SW 1271 (cell line): ENCODE measurements at places on chromosomes 6 and 20.
A peak's percentile ranks its signal among the peaks of the same experiment; 100 is the strongest.

DNA sequence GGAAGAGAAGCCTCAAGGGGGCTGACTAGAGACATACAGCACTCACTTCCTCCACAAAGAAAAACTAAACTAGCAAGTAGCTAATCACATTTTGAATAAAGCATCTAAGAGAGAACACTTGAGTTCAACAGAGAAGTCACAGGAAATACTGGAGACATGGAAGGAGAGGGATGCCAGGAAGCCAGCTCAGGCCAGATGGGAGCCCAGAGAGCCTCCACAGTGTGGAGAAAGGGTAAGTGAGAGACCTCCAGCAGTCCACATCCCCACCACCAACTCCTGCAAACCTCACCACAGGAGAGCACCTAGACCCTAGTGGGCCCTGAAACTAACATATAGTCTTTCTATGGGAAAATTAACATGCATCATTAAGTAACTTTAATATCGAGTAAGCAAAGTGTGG, 79.2 kb downstream of the EPM2A start:
- no peak for DNase-seq

GRCh38 chr20:12112089-12112474, 194.4 kb downstream of the BTBD3 start:
- DNase-seq: no peak

DNA sequence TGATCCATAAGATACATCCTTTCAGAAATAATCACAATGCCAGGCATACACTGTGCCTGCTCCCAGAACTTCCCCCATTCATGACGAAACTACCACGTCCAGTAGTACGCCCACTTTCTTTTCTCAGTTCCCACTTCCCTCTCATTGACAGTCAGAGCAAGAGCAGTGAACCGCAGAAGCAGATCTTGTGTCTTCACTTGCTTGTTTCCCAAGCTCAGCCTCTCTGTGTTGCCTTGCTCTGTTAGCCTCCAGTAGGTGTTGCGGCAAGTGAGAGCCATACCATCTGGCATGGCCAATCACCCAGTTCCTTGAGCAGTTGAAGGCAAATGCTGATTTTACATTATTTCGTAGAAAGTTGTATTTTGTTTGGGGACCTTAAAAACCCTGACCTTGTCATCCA, 11.7 kb downstream of the UST start:
- no peak for DNase-seq

GRCh38 chr6:11278207-11278559, 45.7 kb upstream of the NEDD9 start:
- no peak for DNase-seq

GRCh38 chr6:163355426-163355991, 59.0 kb upstream of the QKI start:
- peak; percentile 53 for DNase-seq

DNA sequence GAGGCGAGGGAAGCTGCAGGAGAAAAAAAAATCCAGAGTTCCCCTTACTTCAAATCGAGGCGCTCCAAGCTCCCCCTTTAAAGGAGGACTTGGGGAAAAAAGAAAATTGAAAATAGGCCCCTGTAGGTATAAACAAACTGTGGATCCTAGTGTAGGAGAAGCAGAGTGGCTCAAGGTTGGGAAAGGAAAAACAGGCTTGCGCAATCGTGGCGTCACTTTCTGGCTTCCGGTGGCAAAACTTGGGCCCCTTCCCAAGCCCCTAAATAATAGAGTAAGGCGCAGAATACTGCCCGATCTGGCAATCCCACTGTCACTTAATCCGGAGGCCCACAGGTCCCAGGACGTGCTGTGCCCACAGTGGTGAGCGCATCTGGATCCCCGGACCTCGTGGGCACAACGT, 8.0 kb downstream of the PAX1 start:
- no peak for DNase-seq

DNA sequence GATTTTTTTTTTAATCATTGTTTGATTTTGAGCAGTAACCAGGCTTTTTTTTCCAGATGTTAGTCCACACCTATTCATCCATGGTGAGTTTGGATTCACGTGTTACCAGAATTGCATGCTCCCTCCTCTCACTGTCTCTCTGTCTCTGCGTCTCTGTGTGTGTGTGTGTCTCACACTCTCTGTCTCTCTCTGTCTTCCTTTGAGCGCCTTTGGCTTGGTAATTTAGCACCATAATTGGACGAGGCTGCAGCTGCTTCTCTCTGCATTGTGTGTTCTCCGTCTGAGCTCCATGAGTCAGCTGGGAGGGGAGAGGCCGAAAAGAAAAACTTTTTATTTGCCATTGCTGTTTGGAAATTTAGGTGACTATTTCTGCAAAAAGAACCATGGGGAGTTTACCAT, 3.4 kb downstream of the TFAP2B start:
- DNase-seq: no peak

DNA sequence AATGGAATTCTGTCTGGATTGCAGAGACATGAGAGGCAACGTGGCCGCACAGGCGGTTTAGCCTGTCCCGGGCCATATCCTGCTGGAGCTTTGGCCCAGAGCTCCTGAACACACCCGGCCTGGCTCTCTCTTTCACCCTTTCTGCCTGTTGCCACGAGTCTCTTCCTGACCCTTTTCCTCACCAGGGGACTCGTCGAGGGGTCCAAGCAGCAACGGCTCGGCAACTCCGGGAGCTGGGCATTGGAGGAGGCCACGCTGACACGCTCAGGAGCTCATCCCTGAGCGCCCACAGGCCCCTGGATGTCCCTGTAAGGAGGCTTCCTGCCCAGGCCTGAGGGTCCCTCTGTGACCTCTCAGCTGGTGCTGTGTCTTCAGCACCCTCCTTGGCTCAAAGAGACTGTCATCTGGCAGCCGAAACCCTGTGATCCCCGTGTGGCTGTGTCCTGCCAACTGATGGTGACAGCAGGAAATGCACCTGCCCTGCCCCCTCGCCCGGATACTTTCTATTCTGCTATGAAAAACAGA, 103.8 kb downstream of the RNASET2 start:
- no peak for DNase-seq

DNA sequence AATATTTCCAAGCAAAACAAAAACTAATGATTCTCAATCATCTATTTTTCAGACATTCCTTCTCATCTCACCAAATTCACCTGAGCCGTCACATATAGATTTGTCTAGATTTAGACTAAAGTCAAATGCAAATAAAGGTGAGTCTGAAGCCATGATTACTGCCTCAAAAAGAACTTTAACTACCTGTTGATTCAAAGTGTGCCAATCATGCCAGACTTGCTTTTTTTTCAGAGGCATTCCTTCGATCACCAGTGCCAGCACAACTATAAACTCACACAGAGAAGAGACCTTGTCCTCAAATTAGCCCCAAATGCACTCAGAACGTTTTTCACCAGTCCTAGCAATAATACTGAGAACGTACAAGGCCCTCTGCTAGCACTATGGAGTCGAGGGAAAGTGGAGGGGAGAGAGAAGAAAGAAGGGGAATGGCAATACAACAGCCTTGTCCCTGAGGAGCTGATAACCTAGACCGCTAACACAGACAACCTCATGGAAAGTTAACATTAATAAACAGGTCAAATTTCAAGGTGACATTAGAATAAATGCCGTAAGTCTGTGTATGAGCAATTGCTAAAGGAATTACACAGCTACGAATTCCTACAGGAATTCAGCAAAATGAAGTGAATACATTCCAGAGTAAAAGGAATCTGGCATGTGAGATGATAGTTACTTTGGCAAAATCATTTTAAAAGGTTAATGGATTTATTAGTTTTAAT, 60.9 kb downstream of the EPB41L2 start:
- no peak for DNase-seq

- no peak for DNase-seq
Observed at GRCh38 chr6:160058603-160059215, 62.9 kb upstream of the SLC22A1 start.

- no peak for DNase-seq
Observed at GRCh38 chr6:116518621-116519368, 7.4 kb downstream of the CALHM5 start.

GRCh38 chr6:56685994-56686393, 43.3 kb upstream of the DST start:
- no peak for DNase-seq

DNA sequence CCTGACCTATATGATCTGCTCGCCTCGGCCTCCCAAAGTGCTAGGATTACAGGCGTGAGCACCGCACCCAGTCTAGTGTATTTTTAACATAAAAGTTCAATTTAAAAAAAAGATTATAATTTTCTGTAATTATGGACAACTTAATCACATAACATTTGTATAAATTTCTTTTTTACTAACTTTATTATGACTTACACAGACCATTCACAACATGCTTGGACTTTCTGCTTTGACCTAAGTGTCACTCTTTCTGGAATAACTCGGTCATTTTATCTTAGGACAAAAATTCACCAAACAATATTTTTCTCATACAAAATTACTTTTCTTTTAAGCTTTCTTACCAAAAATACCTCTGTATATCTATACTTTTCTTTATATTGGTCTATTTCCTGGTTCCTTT, 15.4 kb upstream of the IL22RA2 start:
- no peak for DNase-seq

DNA sequence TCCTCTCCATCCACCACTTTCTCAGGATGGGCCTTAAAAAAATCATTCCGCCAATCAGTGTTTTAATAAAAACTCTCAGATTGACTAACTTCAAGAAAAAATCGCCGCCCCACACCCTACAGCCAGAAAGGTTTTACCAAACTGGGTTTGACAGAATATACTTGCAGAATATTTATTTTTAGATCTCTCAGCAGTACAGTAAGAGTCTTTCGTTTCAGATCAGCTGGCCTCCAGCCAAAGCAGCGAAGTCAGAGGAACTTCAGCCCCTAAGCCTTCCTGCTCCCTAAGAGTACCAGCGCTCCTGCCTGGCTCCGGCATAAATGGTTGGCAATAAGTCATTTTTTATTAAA, 24.7 kb downstream of the TBC1D7 start:
- DNase-seq: no peak

GRCh38 chr20:47568019-47568418, 66.3 kb downstream of the NCOA3 start:
- no peak for DNase-seq

GRCh38 chr6:168619560-168620314, 178.8 kb downstream of the SMOC2 start:
- DNase-seq: no peak

DNA sequence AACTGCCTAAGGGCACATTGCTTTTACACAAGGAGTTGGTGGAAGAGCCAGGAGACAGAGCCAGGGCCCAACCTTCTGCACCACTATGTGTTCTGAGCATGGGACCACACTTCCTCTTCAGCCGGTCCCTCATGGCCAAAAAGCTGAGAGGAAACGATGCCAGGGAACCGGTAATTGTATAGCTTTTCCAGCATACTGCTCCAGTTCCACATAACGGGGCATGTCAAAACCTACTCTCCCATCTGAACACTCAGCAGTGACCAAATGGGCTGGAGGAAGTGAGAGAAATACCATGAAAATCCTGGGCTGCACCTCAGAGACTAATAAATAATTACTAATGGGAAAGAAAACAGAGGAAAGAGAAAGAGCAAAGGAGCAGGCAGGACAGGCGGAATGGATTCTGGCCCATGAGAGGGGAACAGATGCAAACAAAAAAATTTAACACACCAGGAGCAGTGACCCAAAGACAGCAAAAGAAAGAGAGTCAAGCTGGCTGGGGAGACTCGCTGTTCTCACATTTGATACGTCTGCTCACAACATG, 52.0 kb upstream of the BMP2 start:
- DNase-seq: no peak

DNA sequence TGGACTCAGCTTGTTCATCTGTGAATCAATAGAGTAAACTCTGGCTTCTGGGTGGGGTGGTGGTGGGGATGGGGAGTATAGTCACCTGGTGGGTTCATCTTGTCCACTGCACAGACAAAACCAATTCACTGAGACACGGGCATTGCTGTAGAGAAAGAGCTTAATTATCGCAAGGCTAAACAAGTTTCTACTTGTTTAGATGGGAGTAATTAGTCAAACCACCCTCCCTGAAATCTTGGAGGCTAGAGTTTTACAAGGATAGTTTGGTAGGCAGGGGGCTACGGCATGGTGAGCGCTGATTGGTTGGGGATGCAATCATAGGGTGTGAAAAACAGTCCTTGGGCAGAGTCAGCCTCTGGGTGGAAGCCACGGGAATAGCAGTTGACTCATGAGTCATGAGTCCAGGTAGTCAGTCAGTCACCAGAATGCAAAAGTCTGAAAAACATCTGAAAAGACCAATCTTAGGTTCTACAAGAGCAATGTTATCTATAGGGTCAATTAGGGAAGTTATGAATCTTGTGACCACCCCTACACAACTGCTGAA, 77.8 kb downstream of the STMND1 start:
- no peak for DNase-seq

- no peak for DNase-seq
Observed at GRCh38 chr6:169858293-169858934, 107.0 kb downstream of the ERMARD start.

GRCh38 chr20:44016525-44016924, 101.9 kb downstream of the TOX2 start:
- DNase-seq: no peak
